K562 (cell line): ENCODE measurements at places on chromosomes 7 and 10. TPM values are rescaled to one million over a fixed set of nuclear protein-coding genes. Genes with fewer than 3 reads are reported as not detected.

Gene CPEB3
- 1.1 and 1.2 TPM in 2 replicates for total RNA-seq

GRCh38 chr7:158812684-158813083, 16.6 kb downstream of the ESYT2 start:
- no peak for DNase-seq

GRCh38 chr7:15620491-15621185, 58.8 kb upstream of the AGMO start:
- no peak for DNase-seq

DNA sequence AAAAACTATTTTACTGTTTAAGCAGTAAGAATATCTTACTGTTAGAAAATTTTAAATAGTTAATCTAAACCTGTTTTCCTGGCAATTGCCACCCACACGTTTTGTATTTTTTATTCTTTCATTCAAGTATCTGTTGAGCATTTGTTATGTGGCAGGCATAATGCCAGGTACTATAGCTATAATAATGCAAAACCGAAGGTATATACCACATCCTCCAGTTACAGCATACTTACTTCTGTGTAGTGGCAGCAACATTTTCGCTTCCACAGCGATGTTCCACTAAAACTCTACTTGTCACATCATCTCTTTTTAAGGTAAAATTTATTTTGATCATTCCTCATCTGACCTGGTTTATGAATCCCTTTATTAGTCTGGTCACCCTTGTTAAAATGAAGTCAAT, 30.0 kb downstream of the WASL start:
- DNase-seq, result no peak

GRCh38 chr10:22801785-22802184, 87.4 kb upstream of the PIP4K2A start:
- DNase-seq, result no peak
